ENCODE measurements at places on chromosomes 4 and X.

- DNase-seq = no peak
Measured at GRCh38 chr4:182236186-182236585, 7.0 kb upstream of the TENM3 start.

GRCh38 chr4:57013543-57014120 lies 34.9 kb downstream of the POLR2B start:
- no peak for DNase-seq

GRCh38 chr4:2790583-2791517 lies 2.0 kb upstream of the SH3BP2 start:
- DNase-seq = no peak

GRCh38 chr4:182189103-182189878 lies 53.9 kb upstream of the TENM3 start:
- no peak for DNase-seq

- no peak for DNase-seq
Measured at GRCh38 chr4:88937081-88937480, 119.9 kb downstream of the FAM13A start.

DNA sequence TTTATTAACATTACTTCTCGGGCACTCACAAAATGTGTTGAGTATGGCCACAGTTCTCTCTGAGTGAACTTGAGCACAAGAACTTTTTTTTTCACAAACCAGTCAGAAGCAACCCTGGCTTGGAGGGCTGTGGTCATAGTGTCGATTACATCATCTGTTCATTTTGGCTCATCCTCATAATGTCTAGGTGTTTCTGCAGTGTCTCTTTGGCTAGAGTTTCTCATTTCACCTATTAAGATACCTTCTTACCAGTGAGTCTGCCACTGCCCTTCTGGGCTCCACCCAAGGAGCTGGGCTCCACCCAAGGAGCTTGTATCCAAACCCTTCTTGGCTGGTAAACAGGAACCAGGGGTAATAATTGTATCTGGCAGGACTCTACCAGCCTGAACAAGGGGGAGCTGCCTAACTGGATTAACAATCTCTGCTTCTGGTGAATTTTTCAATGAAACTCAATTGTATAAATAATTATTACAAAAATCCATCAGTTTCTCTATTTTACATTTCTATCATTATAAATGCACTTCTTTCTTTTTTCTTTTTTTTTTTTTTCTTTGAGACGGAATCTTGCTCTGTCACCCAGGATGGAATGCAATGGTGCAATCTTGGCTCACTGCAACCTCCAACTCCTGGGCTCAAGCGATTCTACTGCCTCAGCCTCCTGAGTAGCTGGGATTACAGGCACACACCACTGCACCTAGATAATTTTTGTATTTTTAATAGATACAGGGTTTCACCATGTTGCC lies 667.7 kb upstream of the SLIT2 start:
- DNase-seq = no peak

- no peak for DNase-seq
Measured at GRCh38 chr4:155780775-155781174, 22.0 kb downstream of the GUCY1B1 start.

DNA sequence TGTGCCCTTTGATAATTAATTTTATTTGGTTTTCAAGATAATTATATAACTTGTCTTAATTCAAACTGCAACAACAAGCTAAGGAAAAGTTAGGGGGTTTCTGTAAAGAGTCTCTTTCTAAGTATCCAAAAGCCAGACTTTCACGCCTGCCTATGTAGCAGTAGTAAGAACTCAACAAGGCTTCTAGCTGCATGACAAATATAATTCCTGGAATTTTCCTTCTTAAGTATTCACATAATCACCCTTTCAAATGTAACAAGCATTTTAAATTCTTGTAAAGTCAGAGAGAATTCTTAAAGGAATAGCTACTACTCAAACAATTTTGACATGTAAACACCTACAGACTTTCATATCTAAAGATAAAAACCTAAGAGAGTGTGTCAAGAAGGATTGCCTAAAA lies 189.7 kb upstream of the NDST3 start:
- DNase-seq = no peak

- no peak for DNase-seq
Measured at GRCh38 chr4:121070696-121071639, 1.4 kb downstream of the NDNF start.

DNA sequence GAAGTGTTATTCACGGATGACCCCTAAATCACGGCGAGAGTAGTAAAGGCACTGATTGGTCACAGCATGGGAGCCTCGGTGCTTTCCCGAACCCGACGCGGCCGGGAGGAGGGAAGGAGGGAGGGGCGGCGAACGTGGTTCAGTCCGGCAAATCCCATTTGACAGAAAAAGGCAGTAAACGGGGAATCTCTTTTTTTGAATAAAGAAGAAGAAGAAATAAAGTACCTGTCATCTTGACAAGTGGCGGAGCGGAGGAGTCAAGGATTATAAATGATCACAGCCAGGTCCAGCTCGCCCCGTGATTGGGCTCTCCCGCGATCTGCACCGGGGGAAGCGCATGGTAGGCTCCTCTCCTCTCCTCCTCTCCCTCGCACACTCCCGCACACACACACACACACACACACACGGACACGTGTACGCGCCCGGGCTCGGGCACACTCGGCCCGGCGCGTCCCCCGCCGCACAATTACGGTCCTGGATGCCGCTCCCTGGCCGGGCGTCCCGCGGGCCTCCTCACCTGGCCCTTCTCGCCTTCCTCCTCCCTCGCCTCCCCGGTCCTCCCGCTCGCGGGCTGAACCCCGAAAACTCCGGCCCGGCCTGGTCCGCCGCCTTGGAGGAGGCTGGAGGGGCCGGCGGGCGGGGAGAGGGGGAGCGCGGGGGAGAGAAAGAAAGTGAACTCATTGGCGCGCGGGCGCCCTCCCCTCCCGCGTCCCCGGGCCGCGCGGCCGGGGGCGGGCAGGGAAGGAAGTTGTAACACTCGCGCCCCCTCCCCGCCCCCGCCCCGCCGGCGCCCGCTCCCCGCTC lies 99.2 kb upstream of the TENM3 start:
- DNase-seq = peak; percentile 3

GRCh38 chr4:5895287-5895686 lies 2.4 kb upstream of the CRMP1 start:
- DNase-seq = no peak

GRCh38 chr4:1349359-1350168 lies 2.6 kb downstream of the UVSSA start:
- no peak for DNase-seq

- no peak for DNase-seq
Measured at GRCh38 chrX:153444333-153445011, 1.4 kb downstream of the TREX2 start.

DNA sequence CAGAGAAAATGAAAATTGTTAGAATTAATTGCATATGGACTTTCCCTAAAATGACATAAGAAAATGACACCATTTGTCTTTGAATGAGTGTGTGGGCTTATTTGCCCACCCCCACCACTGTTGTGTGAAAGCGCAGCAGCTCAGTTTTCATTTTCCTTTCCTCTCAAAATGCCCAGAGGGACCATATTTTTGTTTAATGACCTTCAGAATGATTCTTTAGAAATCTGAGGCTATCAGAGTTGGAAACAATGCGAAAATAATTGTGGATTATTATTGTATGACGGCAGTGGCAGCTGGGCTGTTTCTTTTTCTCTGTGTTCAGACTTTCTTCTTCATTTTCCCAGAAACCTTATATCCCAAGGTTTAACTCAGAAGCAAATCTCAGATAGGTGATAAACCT lies 44.6 kb upstream of the TEX13A start:
- no peak for DNase-seq

- DNase-seq = peak; percentile 73
Measured at GRCh38 chr4:53586121-53586816, 5.0 kb downstream of the LNX1 start.

- DNase-seq = no peak
Measured at GRCh38 chr4:184280137-184280536, 62.5 kb upstream of the ENPP6 start.

GRCh38 chrX:120477453-120477852 lies 8.4 kb upstream of the LAMP2 start:
- DNase-seq = no peak

GRCh38 chr4:82691431-82691830 lies 107.2 kb downstream of the SCD5 start:
- DNase-seq = no peak

GRCh38 chr4:185950891-185951290 lies 118.1 kb upstream of the TLR3 start:
- DNase-seq = no peak

- DNase-seq = no peak
Measured at GRCh38 chr4:109276482-109277095, 25.9 kb downstream of the COL25A1 start.

DNA sequence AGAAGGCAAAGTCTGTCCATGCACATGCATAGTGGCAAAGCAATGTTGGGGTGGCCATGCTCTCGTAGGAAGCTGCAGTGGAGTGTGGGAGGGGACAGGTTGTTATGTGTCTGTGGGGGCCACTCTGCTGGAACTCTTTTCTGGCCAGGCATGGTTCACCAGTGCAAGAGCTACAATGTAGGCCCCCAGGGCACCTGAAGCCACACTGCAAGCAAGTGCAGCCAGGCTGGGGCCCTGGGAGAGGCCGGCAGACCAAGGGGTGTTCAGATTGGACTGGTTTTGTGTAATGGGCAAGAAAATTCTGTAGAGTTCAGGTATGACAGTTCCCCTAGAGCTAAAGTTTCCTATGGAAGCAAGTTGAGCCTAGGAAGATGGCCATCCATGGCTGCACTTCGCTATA lies 97.0 kb upstream of the ZC4H2 start:
- DNase-seq = no peak

DNA sequence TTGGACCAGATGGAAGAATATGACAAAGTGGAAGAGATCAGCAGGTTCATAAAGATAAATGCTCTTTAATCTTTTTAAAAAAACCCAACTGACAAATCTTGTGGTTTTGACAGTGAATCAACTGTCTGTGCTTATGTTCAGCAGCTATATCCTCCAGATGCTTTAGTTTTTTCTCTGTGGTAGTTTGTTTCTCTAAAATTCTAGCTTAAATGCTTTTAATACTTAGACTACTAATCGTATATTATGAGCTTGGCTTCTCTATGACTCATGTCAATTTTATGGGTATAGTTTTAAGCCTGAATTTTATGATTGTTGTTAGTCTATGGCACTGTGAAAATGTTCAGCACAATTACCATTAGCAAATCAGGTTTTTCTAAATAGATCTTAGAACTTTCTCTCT lies 12.9 kb downstream of the HHIP start:
- no peak for DNase-seq

GRCh38 chr4:101055392-101055791 lies 291.9 kb downstream of the PPP3CA start:
- no peak for DNase-seq

GRCh38 chr4:53508446-53508845 lies 82.8 kb downstream of the LNX1 start:
- DNase-seq = no peak

- no peak for DNase-seq
Measured at GRCh38 chrX:45083314-45083713, 117.4 kb downstream of the DIPK2B start.

DNA sequence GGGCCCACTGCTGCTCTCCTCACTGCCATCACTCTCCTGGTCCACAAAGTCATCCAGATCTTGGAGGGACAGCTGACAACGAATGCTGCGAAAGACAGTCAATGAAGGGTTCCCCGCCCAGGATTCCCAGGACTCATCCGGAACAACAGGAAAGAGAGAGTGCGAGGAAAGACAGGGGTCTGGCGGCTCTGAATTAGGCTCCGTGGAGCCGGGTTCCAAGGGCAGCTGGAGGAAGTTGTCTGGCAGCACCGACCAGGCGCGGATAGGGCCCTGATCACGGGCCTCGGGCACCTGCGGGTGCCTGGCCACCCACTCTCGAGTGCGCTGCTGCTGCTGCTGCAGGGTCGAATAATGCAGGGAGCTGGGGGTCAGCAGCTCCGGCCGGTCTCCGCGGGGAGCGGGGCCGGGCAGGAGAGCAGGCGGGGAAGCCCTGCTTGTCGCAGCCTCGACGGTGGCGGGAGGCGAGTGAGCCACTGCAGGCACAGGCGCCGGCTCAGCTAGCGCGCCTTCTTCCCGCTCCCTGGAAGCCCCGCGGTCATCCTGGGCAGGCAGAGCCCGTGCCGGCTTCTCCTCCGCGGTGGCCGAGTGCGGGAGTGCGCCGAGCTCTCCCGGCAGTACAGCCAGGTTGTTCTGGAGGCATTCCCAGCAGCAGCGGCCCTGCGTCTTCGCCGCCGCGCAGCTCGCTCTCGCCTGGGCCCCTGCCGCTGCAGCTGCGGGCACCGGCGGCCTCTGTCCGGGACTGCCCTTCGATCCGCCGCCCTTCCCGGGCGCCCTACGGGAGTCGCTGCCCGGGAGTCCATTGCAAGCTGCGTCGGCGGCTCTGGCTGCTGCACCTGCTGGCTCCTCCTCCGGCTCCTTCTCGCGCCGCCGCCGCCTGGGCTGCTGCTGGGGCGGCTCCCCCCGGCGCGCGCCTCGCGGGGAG lies 1.1 kb downstream of the SOWAHB start:
- no peak for DNase-seq

DNA sequence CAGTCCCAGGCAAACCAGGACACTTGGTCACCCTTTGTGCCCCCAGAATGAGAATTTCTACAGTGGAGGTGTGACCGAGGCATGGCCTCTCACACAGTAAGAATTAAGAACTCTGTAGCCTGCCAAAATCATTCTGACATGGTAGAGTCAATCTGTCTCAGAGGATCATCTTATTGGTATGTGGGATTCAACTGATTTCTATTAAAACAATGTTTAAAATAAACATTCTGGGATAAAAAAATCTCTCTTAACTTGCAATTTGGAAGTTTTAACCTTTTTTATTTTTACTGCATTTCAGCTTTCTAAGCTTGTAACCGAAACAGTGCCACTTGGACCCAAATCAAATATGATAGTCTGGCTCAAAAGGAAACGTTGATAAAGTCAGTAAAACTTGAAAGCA lies 165.4 kb upstream of the LDB2 start:
- DNase-seq = peak; percentile 40

DNA sequence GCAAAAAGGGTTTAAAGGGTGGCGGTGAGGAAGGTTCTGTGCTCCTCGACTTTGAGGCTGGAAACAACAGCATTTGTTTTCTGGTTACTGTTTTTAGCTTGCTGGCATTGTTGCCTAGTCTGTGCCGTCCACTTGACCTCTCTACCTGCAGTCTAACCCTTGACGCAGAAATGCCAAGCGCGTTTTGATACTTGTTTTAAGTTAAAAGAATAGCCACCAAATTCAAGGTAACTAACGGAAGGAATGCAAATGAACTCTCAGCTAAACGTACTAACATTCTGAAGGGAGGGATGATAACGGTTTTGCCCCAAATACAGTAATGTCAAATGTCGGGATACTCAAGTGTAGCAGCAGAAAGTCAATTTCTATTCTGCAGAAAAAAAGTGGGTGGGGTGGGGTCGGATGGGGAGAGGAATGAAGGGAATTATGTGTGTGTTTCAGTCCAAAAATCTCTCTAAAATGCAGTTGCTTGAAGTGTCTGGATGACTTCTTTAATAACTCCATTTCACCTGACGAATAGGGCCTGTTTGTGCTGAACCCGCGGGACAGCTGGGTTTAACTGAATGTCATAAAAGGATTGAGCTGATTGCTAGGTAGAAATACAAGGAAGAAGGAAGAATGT lies 3.4 kb upstream of the NKX6-1 start:
- DNase-seq = no peak

All from AG09319 (cell line).